ENCODE measurements at places on chromosomes 4 and X. TPM values are rescaled to one million over a fixed set of nuclear protein-coding genes. Genes with fewer than 3 reads are reported as not detected.

DNA sequence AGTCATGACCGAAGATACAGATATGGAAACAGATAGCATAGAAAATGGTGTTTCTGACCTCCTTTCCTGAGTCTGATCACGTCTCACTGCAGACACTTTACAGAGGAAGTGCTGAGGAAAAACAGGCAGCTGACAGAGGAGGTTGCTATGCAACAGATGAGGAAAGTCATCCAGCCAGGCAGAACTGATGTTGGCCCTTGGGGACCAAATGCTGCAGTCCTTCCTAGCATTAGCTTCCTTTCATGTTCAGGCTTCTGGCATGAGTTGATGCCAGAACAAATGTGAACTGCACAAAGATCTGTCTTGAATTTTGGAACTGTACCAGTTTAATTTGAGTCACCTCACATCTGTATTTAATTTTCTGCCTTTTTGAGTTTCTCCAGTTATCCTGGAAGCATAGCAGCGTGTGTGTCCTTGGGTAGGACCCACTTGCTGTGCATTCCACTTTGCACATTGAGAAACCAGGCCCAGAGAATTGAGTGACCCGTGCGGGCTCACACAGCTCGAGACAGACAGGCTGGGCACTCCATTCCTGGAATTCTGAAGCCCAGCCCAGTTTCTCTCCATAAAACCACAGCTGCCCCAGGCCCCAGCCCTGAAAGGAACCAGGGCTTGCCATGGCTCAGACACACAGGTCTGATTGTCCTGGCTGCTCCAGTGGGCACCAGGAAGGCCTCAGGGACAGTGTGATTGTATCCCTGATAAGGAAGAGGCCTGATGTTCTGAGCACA lies 1.4 kb upstream of the MAGED1 start:
- DNase-seq: no peak

GRCh38 chr4:29459926-29460325 lies 1260.2 kb upstream of the PCDH7 start:
- DNase-seq: no peak

DNA sequence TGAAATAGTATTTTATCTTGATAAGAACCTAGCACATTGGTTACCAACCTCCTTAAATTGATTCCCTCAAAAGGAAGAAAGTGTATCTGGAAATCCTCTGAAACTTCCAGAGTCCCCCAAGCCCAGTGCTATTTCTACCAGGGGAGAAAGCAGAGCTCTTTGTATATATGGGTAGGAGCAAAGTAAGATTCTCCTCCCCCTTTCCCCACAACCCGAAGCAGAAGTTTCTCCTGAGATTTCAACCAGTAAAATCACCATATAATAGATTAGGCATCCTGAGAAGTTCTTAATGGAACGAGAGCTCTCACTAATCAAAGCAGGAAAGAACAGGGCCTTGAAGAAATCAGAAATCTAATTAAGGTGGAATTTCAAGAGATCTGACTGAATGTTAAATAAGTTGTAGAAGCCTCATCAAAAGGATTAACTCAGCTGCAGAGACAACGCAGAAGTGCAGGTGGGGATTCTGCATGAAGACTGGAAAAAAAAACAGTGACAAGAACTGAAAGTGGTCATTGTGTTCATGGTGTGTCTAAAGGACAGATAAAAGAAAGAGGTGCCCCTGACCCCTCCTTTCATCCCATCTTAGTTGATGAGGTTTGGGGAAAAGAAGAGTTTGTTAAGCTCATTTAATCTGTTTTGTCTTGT lies 39.1 kb downstream of the VSIG4 start:
- no peak for DNase-seq

GRCh38 chr4:5209862-5210261 lies 158.6 kb downstream of the STK32B start:
- DNase-seq: no peak

DNA sequence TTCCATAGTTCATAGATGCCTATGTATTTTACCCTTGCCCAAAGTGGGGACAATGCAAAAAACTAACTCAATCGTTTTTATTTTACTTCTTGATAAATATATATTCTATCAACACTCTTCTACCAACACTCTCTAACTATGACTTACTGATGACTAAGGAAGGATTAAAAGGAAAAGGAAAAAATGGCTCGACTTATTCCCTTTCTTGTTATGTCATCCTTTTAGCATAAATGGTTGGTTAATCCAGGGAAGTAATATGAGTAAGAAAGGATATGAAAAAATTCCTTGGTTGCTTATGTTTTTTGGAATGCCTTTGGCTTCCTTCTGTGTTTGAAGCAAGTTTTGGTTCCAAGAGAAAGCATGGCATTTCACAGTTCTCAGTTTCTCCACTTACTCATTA lies 1087.1 kb downstream of the C4orf33 start:
- no peak for DNase-seq

GRCh38 chr4:103499094-103499493 lies 220.7 kb downstream of the TACR3 start:
- no peak for DNase-seq

GRCh38 chr4:16255730-16256129 lies 29.5 kb upstream of the TAPT1 start:
- DNase-seq: no peak

DNA sequence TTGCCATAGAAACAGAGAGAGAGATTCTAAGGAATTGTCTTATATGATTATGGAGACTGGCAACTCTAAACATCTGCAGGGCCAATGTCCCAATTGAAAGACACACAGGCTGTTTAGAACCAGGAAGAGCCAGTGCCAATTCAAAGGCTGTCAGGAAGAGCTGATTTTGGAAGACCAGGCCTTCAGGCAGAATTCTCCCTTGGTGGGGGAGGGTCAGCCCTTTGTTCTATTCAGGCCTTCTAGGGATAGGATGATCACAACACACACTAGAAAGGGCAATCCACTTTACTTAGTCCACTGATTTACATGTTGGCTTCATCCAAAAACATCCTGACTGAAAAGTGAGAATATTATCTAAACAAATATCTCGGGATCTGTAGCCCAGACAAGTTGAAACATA lies 15.2 kb downstream of the C4orf46 start:
- no peak for DNase-seq

- DNase-seq: no peak
These were observed 37.2 kb downstream of the CXXC4 start for GRCh38 chr4:104457308-104457981.

DNA sequence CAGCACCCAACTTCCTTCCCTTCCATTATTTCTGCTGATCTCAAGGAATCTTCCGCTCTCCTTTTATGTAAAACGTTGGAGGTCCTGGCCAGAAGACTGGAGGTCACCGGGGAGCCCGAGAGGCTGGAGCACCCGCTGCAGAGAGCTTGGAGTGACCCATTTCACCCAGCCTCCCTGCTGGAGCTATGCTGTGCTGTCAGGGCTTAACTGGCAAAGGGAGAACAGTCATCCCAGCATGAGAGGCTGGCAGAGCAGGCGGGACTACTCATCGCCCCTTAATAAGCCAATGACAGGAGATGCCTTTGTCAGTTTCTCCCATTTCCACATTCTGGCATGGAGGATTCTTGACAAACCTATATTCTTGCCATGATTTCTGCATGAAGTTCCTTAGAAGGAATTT lies 98.9 kb downstream of the GATB start:
- DNase-seq: no peak

GRCh38 chr4:154626793-154627484 lies 14.5 kb upstream of the FGG start:
- peak; percentile 60 for DNase-seq

GRCh38 chr4:37634180-37634579 lies 52.0 kb downstream of the RELL1 start:
- DNase-seq: no peak

GRCh38 chr4:80006935-80007744 lies 65.9 kb downstream of the ANTXR2 start:
- DNase-seq: no peak

GRCh38 chr4:8356856-8357255 lies 83.7 kb downstream of the ACOX3 start:
- DNase-seq: no peak

GRCh38 chr4:165967486-165967885 lies 94.4 kb downstream of the TLL1 start:
- no peak for DNase-seq

- DNase-seq: no peak
These were observed 50.8 kb downstream of the ANAPC10 start for GRCh38 chr4:145047151-145047550.

- no peak for DNase-seq
These were observed 7.3 kb downstream of the TRIM75 start for GRCh38 chr4:165060938-165061337.

GRCh38 chrX:109830157-109830703 lies 97.2 kb upstream of the ACSL4 start:
- DNase-seq: no peak

DNA sequence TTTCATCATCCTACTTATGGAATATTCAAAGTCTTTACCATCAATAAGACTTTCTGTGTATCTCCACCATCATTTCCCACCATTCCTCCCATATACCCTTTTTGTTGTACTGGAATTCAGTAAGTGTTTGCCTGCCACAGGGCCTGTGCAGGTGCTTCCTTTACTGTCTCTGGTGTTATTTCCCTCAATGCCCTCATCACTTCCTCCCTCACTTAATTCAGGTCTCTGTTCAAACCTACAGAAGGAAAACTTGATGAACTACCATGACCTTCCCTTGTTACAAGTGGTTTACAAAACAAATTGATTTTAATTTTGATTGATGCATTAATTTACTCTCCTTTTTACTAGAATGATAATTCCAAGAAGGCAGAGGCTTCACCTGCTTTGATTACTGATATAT lies 159.5 kb upstream of the FAT4 start:
- DNase-seq: no peak

DNA sequence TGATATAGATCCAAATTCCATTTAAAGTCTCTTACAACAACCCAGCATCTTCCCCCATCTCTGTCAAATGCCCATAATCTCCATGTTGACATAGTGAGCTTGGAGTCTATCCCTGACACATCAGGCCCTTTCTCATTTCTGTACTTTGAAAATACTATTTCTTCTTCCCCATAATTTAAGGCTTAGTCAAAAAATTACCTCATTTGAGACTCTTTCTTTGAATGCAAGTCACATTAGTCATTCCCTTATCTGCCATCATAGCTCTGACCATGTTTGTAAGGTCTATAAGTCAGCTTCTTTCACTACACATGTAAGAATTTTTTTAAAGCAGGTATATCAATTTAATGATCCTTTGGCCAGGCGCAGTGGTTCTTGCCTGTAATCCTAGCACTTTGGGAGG lies 99.9 kb downstream of the DDX60 start:
- no peak for DNase-seq

- no peak for DNase-seq
These were observed 29.4 kb upstream of the OPHN1 start for GRCh38 chrX:68462653-68463052.

- DNase-seq: no peak
These were observed 13.8 kb downstream of the TLR10 start for GRCh38 chr4:38768968-38769394.

UTP14A gene
- 17.4 TPM for total RNA-seq

TMPRSS11F gene
- total RNA-seq: not detected

TCP11X2 gene
- total RNA-seq: not detected

HMX1 gene
- not detected for total RNA-seq

FGFR3 gene
- 0.12 TPM for total RNA-seq

RGN gene
- not detected for total RNA-seq

ESX1 gene
- not detected for total RNA-seq

PI4K2B gene
- total RNA-seq: 44.6 TPM

ACOX3 gene
- total RNA-seq: 29.2 TPM

GDPD2 gene
- total RNA-seq: 0.16 TPM

PCYT1B gene
- 1.0 TPM for total RNA-seq

ART3 gene
- total RNA-seq: not detected

PDZD4 gene
- 1.2 TPM for total RNA-seq

TMEM31 gene
- total RNA-seq: 1.0 TPM

SCML2 gene
- 3.0 TPM for total RNA-seq

GYG2 gene
- not detected for total RNA-seq

C4orf50 gene
- total RNA-seq: not detected

CXCR3 gene
- 6.8 TPM for total RNA-seq

KCND1 gene
- 15.5 TPM for total RNA-seq
